ENCODE measurements at places on chromosomes 16 and 17.

- no peak for DNase-seq
Observed at GRCh38 chr16:15487336-15488284, 53.2 kb downstream of the BMERB1 start.

DNA sequence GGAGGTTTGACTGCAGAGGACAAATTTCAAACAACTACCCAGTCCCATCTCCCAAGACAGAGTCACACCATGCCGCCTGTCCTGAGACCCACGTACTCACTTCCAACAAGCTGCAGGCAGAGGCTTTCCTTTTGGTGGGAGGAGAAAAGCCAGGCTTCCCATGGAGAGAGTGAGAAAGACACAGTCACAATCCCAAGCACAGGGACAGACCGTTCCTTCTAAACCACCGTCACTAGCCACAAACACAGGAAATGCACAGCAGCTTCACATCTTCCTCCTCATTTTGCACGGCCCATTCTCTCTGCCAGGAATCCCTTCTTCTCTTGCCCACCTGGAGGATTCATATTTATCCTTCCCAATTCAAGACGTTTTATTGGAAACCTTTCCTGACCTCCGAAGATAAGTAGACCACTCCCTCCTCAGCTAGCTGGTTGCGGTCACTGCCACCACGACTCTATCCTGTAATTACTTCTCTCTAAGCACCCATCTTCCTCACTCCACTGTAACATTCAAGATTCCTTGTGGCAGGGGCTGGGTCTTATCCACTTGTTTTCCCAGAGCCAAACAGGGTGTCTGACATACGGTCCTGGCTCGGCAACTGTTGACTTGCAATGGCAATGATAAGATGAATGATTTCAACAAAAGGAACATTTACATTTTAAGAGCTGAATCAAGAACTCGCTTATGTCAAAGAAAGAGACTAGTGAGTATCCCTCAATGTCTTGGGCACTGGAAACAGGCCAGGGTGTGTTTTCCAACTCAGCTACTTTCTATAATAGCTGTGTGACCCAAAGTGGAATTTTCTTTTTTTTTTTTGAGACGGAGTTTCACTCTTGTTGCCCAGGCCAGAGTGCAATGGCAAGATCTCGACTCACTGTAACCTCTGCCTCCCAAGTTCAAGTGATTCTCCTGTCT lies 87.6 kb downstream of the XYLT1 start:
- DNase-seq: no peak

DNA sequence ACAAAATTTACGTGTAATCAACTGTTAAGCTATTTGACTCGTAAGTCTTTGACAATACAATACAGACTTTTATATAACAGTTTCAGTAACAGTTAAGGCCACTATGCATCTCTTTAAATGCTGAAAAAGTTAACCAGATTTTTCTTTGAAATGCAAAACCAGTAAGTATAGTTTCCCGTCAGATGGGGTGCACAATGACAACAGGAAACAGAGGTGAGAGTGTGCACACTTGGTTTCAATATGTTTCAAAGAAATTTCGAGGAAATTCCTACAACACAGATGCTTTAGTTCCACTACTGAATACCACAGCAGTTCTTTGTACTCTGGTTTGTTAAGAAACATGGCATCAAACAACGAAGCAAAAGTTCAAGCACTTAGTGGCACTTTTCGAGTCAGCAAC lies 48.4 kb downstream of the RNF157 start:
- DNase-seq: peak; percentile 46

GRCh38 chr17:1422885-1423284 lies 22.9 kb upstream of the YWHAE start:
- peak; percentile 16 for DNase-seq

- no peak for DNase-seq
Observed at GRCh38 chr16:54066451-54067105, 220.0 kb downstream of the IRX3 start.

DNA sequence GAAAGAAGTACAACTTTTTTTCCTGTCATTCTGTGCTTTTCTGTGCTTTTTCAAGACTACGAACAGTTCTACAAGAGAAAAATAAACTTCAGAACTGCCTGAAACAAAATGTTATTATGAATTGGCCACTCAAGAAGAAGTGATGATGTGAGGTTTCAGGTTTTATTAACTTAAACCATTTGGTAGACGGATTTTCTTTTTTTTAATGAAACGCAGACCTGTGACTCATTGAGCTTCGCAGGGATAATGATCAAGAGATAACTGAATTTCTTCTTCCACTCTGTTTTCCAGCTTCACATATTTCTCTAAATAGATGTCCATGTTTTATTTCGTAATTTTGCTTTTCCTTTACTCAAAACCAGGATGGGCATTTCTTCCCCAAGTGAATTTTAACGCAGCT lies 32.7 kb downstream of the AIPL1 start:
- DNase-seq: no peak

DNA sequence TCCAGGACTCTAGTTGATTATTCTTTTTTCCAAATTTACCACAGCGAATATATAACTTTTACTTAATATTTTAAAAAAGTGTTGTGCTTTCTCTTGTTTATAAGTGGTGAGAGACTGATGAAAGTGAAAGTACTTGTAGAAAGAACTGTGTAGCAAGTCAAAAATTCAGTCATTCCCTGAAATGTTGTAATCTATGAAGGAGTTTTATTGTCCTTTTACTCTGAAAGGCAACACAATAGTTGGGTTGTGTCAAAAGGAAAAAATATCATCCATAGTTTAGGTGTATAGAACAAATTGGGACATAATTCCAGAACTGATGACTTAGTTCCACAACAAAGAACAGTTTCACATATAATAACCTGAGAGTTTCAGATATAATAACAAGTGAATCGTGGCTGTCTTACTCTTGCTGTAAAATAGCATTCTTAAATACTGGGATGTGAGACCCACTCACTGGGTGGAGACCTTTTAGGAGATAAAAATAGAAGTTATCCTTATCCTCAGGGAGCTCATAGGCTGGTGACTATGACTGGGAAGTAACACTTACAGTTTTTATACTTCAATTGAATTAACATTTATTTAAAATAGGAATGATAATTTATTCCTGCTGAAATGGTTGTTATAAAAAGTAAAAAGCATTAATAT lies 20.6 kb downstream of the CYB5B start:
- no peak for DNase-seq

DNA sequence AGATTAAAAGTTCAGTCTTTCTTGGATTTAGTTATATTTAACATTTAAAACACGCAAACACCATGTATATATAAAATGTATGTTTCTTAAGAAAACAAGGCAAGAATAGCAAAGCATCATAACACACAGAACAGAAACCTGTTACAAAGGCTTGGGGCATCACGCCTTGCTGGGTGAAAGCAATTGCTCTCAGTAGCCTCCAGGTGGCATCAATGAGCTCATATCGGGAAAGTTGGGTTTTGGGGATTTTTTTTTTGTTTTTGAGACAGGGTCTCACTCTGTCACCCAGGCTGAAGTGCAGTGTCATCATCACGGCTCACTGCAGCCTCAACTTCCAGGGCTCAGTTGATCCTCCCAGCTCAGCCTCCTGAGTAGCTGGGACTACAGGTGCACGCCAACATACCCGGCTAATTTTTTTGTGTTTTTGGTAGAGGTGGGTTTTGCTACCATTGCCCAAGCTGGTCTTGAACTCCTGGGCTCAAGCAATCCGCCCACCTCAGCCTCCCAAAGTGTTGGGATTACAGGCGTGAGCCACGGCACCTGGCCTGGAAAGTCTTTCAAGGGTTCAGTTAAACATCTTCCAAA lies 56.9 kb downstream of the CYB5D2 start:
- DNase-seq: peak; percentile 27

GRCh38 chr16:49622084-49622390 lies 233.9 kb downstream of the ZNF423 start:
- no peak for DNase-seq

GRCh38 chr17:66777689-66778225 lies 57.2 kb upstream of the CACNG5 start:
- DNase-seq: no peak

GRCh38 chr17:21214777-21215541 lies 998 bp upstream of the TMEM11 start:
- DNase-seq: no peak

DNA sequence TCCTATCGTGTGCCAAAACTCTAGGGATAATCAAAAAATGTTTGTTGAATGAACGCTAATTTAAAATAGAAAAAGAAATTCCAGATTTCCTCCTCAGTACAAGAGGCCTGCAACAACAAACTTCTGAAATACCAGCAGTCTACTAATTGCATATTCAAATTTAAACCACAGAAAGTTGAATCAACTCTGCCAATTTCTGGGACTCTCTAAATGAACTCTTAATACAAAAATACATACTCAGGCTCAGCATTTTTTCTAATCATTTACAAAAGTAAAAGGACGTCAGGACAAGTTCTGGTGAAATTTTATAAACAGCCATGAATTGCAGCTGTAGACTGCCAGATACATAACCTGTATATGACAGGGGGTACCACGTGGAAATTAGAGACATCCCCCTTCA lies 49.0 kb downstream of the KANSL1 start:
- DNase-seq: no peak

GRCh38 chr17:57355090-57355859 lies 99.0 kb downstream of the MSI2 start:
- DNase-seq: no peak

GRCh38 chr17:58753026-58753425 lies 2.6 kb upstream of the PPM1E start:
- no peak for DNase-seq

DNA sequence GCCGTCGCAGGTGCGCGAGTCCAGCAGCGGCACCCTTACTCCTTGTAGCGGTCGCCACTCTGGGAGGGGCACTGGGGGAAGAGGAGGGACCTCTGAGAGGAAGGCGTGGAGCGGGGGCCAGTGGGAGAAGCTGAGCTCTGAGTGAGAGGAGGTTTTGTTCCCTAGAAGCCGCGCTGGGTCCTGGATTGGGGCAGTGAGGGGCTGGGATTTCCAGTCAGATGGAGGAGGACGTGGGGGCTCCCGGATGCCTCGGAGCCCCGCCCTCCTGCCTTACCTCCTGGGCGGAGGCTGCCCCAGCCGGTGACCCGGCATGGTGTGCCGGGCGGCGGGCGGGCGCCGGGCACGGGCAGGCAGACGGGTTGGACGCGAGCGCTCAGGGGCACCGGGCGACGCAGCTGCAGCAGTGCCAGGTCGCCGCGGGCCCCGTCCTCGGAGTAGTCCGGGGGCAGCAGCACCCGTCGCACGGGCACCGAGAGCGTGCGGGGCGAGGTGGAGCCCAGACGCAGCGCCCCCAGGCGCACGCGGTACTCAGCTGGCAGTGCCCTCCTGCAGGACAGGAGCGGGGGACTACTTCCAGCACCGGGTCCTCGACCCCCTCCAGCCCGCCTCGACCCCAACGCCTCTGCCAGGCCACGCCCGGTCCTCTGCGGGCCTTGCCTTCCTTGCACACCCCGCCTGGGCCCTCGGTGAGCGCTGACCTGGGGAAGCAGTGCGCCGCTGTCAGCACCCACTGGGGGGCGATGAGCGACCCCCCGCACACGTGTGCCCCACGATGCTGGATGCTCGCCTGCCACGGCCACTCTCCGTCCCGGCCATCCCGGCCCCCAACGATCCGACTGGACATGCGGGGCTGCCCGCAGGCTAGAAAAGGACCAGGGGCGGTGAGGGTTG lies 2.0 kb downstream of the PRSS33 start:
- DNase-seq: peak; percentile 60

- DNase-seq: no peak
Observed at GRCh38 chr17:48549914-48550501, 5.1 kb upstream of the HOXB2 start.

DNA sequence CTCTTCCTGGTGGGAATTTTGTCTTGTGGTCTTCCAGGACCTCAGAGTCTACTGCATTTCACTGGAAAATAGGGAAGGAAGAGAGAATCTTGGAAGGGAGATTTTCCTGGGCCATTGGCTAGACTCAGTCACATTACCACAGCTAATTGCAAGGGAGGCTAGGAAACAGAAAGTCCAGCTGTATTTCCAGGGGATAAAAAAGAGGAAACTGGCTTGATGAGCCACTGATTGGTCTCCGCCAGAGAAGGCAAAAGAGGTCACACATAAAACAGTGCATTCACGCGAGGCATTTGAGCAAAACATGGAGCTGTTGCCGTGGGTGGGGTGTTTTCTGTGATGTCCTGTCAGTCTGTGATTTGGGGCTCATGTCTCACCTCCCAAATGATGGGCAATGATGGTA lies 345.3 kb downstream of the FOXL1 start:
- no peak for DNase-seq

DNA sequence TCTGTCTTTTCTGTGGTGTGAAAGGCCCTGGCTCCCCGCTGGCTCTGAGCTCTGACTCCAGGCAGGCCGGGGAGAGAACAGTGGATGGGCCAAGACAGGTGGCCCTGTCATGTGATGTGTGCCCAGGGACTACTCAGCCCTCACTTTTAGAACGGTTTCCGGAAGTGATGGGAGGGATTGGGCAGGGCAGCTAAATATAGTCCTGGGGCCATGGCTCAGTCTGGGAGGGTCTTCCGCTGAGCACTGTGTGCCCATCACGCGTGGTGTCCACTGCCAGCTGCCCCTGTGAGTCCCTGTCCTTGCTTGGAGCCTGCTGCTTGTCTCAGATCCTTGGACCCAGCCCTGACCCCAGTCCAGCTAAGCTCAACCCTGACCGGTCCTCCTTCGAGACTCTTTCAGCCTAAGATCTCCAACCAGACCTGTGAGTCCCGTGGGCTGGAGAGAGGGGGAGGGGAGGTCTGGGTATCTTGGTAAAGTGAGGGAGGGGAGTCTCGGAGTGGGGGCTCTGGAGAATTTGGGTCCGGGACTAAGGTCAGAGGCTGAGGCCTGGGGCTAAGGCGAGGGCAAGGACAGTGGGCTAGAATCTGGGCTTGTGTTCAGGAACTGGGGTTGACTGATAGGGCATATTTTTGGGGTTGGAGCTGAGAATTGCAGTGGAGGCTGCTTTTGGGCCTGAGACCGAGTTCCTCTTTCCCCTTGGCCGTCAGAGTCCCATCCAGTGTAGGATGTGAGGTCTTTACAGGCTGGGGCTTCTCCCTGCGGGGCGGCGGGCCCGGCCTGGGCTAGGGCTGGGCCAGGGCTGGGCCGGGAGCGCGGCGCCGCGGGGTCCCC lies at the start of gene TRIM72:
Gene TRIM72 (plus strand): TSS at position 243 of the 831 bp plus-strand sequence. CDS start 620 bp downstream, outside the sequence.
- no peak for DNase-seq

- no peak for DNase-seq
Observed at GRCh38 chr16:102060-102855, 24.2 kb downstream of the MPG start.

DNA sequence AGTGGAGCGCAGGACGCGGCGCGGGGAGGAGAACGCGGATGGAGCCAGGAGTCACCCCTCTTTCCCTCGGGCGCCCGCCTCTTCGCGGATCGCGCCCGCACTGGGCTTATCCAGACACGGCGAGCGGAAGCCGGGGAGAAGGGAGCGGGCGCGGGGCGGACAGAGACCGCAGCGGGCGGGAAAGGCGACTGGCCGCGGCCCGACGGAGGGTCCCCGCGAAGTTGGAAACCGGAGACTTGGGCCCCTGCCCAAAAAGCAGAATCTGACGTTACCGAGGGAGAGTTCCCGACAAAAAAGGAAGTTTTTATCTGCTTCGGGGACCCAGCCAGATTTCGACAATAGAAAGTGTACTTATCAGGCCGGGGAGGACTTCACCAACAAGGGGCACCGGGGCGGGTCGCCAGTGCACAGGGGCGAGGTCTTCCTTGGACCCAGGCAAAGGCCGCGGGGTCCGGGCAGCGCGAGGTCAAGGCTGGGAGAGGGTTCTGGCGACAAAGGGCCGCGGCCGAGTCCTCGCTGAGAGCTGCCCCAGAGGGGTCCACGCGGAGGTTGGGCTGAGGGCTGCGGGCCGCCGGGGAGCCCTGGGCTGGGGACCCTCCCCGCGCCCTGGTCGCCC lies 519 bp downstream of the ST6GALNAC2 start:
- DNase-seq: no peak

GRCh38 chr17:17515934-17516930 lies 20.0 kb upstream of the RASD1 start:
- DNase-seq: no peak

- DNase-seq: no peak
Observed at GRCh38 chr17:79870540-79870939, 31.3 kb upstream of the CBX4 start.
